ENCODE measurements at places on chromosomes 13 and 19.

DNA sequence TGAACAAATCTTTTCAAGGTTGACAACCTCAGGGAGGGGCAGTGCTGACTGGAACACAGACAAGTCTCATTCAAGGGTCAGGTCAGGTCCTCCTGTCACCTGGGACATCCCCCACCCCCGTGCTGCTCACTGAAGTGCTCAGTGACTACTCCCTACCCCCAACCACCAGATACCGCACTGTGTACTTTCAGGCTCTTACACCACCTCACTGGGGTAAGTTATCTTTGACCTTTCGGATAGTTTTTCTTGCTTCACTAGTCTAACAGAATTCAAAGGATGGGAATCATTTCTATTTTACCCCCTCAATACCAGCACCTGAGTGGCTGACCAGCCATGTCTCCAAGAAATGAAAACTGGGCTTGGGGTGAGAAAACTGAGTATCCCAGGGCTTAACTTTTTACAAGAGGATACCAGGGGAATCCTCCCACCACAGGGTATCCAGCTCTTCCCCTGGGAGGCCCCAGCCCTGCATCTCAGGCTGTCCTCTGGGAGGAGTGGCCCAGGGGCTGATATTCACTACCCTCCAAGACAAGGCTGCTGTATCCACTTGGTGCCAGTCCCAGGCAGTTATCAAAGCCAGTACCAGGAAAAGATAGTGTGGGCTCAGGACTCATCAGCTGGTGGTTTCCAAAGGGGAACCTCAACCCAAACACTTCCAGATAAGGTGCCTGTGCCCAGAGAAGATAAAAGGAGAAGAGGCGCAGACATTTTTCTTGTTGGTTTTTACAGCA is 2.1 kb downstream of the ZNF563 start:
- peak; percentile 12 for DNase-seq

DNA sequence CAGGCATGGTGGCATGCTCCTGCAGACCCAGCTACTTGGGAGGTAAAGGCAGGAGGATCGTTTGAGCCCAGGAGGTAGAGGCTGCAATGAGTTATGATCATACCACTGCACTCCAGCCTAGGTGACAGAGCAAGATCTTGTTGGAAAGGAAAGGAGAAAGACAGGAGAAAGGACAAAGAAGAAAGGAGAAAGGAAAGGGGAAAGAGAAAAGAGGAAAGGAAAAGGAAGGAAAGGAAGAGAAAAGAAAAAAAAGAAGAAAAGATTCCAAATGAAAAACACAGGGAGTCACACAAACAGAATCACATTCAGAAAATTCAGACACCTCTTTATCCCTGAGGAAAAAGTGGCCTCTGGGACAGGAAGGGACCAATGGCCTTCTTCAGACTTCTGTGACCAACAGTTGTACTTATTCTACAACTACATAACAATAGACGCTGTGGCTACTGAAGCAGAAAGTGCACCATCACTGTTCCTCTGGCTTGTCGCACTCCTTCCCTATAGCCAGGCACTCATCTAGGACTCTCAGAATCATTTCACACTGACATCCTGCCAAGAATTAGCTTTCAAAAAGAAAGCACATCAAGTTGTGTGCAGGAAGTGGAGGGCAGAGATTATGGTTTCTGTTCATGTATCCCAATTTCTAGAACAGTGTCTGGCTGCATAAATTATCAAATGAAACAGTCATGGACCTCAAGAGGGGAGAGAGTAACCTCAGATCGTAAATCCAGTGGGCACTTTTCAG is 5.9 kb downstream of the MTMR6 start:
- peak; percentile 74 for DNase-seq

DNA sequence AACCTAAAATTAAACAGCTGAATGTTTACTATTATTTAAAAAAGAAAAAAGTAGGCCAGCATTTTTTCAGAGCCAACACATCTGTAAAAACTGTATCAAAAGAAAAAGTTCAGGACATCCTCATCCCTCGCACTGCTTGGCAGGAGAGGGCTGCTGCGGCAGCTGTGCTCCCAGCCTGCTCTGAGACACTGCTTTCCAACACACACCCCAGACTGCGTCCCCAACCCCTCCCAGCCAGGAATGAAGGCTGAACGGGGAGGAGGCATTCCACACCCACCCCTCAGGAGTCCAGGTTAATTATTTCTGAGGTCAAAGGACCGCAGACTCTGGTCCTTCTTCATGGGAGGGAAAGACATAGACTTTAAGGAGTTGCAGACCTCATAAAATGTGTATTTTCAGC is 43.1 kb downstream of the COL4A1 start:
- DNase-seq, result no peak

GRCh38 chr13:81142306-81142999 is 801.5 kb upstream of the SPRY2 start:
- no peak for DNase-seq

DNA sequence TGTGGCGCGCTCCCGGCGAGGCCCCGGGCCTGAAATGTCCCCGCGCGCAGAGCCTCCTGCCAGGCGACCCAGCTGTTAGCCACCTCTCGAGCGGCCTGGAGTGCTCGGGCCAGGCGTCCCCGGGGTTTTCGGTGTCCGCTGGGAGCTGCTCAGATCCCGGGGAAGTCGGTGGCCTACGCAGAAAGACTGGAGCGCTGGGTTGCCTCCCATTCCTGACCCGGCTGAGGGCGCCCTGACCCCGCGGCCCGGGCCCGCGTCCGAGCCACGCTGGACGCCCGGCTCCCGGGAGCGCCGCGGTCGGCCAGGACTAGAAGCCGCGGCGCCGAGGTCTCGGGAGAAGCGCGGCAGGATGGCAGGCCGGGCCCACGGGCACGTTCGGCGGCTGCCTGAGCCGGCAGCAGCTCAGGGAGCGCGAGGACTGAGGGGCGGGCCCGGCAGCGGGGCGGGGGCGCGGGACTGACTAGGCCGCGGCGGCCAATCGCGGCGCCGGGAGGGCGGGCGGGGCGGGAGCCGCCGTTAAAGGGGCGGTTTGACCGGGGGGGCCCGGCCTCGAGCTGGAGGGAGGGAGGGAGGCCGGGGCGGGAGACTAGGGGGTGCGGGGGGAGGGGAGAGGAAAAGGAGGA is 1.3 kb upstream of the ZIC2 start:
- DNase-seq, result peak; percentile 47

- no peak for DNase-seq
Observed at GRCh38 chr19:3456925-3457527, 23.3 kb downstream of the SMIM24 start.

Data from activated CD4-positive, alpha-beta T cell treated with anti-CD3 and anti-CD28 coated beads, Interleukin-2, Interleukin-6, amounts not matched to agents 100 ng/mL and 50 ng/mL, durations not matched to agents 16 hours and 8 hours (primary cell).